NCI-H2171 (cell line): ENCODE measurements at places on chromosomes 5 and 9.

GRCh38 chr5:90793183-90793582, 234.6 kb downstream of the ADGRV1 start:
- no peak for DNase-seq

- no peak for DNase-seq
Observed at GRCh38 chr5:44387921-44388320, 1.3 kb downstream of the FGF10 start.

DNA sequence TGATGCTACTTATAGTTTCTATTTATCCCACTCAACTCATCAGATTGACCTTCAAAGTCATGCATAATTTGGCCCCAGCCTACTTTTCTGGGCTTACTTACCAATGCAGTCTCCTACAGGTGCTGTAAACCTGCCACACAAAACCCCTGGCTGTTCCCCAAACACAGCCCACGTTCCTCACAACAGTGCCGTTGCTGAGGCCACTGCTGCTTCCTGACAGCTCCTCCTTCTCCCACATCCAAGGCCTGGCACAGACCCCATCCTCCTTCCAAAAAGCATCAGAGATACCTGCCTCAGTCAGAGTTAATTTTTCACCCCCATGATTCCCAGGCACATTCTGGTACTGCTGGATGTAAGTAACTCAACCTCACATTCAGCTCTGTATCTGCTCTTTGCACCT, 68.1 kb upstream of the SIMC1 start:
- no peak for DNase-seq

DNA sequence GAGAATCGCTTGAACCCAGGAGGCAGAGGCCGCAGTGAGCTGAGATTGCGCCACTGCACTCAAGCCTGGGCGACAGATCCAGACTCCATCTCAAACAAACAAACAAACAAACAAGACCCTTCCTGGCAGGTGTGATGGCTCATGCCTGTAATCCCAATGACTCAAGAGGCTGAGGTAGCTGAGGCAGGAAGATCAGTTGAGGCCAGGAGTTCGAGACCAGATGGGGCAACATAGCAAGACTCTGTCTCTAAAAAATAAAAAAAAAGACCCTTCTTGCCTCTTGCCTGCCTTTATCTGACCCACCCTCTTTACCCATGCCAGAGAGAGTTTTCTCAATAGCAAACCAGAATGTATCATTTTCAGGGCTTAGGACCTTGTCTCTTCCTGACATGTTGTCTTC, 8.8 kb upstream of the PANK3 start:
- no peak for DNase-seq

DNA sequence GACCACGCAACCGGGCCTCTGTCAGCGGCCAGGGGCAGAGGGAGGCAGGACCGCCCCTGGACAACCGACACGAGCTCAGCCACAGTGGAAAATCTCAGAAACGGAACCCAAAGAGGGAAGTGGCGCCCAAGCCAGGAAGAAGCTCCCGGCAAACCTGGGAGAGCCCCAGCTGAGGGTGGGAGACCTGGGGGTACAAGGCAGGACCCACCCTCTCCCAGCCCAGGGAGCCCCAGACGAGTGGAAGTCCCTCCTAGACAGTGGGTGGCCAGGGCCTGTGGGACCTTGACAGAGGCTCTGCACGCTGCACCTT, 3.0 kb downstream of the SLC12A7 start:
- no peak for DNase-seq

GRCh38 chr9:78900500-78900899, 603.6 kb downstream of the PSAT1 start:
- no peak for DNase-seq

- no peak for DNase-seq
Observed at GRCh38 chr9:108017671-108018070, 528.1 kb upstream of the KLF4 start.

GRCh38 chr9:129204840-129205239, 26.8 kb upstream of the IER5L start:
- DNase-seq: no peak

- no peak for DNase-seq
Observed at GRCh38 chr5:36653044-36653705, 46.8 kb downstream of the SLC1A3 start.

- no peak for DNase-seq
Observed at GRCh38 chr5:40359832-40360231, 319.9 kb upstream of the PTGER4 start.

GRCh38 chr5:75611311-75612225, at the start of gene ANKDD1B:
ANKDD1B (plus strand) TSS chr5:75611453; CDS start chr5:75611635, 182 bp downstream.
- DNase-seq: no peak

- no peak for DNase-seq
Observed at GRCh38 chr9:33459115-33459514, 11.7 kb upstream of the AQP3 start.

- no peak for DNase-seq
Observed at GRCh38 chr5:162824360-162824759, 613.0 kb upstream of the CCNG1 start.

DNA sequence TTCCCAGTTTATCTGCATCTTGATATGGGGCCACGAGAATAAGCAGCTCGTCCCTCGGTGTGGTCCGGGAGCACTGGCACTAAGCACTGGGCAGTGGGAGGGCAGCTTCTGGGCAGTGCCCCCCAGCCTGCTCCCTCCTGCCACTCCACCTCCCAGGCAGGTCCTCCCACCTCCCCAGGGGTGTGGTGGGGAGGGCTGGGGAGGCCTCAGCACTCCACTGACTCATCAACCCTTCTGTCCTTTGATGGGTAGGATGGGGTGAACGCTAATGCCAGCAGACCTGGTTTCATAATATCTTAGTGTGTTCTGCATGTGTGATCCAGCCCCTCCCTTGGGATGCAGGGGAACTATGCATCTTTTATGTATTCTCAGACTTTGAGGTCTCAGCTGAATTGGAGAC, 62.2 kb upstream of the GNE start:
- DNase-seq: no peak

- DNase-seq: no peak
Observed at GRCh38 chr5:153782589-153783361, 255.9 kb downstream of the FAM114A2 start.

DNA sequence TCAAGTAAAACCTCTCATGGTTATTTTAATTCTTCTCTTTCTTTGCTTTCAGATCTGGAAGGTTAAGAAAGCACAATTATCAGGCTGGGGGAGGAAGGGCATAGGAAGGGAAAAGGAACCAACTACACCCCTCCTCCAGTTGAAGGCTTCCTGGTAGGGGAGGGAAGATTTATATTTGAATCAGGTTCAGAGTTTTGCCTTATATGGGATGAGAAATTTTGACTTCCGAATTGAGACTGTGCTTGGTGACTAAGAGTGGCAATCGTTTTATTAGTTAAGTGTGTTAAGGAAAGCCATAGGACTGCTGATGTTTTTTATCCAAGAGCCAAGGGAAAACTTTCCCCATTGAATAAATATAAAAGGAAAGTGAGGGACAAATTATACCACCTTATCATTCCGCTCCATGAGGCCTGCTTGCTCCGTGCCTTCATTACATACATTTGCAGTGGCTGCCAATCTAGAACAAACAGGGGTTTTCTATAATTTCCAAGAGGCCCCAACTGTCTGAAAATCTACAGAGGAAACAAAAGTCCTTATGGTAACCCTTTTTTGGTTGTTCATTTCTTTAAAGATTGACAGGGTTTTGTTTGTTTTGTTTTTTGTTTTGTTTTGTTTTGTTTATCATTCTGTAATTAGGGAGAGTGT, 115.7 kb upstream of the EPB41L4A start:
- DNase-seq: no peak

GRCh38 chr5:72355706-72356299, 35.6 kb downstream of the PTCD2 start:
- no peak for DNase-seq

GRCh38 chr5:40030661-40031060, 605.9 kb upstream of the DAB2 start:
- no peak for DNase-seq

- no peak for DNase-seq
Observed at GRCh38 chr5:180692429-180692828, 43.0 kb upstream of the FLT4 start.

DNA sequence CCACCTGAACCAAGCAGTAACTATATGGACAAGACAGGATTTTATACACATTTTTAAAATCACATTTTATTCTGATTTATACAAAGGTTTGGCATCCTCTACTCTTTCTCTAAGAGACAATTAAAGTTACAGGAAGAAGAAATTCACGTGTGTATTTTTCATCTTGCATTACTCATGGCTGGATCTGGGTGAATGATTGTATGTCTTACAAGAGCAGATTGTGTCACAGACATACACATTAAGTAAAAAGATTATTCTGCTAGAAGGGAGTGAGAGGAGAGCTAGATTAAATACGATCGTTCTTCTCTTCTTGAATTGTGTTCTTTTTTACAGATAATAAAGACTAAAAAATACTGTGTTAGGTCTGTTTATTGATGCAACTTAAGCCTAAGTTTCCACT, 20.8 kb upstream of the CEP120 start:
- no peak for DNase-seq

- no peak for DNase-seq
Observed at GRCh38 chr5:42767491-42768105, 11.0 kb downstream of the CCDC152 start.

GRCh38 chr9:98533132-98533531, 175.6 kb downstream of the GABBR2 start:
- DNase-seq: peak; percentile 6

- no peak for DNase-seq
Observed at GRCh38 chr9:91101611-91102168, 260.0 kb downstream of the AUH start.

DNA sequence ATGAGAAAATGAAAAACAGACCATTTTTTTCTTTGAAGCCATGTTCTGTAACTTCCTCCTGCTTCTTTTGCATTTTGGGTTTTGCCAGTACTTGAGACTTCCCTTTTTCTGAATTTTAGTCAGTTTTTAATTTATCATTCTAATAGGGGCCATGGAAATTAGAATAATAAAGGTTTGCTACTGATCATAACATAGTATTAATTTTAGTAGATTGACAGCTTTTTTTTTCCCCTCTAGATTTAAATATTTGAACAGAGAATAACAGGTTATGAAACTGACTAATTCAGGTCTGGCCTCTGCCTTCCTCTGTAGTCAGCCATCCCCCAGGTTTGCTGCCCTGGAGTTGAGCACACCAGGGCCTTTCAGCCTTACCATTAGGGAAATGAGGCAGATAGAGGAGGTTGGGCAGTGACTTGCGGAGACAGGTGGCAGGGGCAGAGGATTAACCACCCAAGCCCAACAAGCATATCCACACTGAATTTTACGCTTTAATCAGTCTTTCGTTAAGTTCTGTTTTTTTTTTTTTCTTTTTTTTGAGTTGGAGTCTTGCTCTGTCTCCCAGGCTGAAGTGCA, 80.1 kb upstream of the TNFAIP8 start:
- DNase-seq: no peak

DNA sequence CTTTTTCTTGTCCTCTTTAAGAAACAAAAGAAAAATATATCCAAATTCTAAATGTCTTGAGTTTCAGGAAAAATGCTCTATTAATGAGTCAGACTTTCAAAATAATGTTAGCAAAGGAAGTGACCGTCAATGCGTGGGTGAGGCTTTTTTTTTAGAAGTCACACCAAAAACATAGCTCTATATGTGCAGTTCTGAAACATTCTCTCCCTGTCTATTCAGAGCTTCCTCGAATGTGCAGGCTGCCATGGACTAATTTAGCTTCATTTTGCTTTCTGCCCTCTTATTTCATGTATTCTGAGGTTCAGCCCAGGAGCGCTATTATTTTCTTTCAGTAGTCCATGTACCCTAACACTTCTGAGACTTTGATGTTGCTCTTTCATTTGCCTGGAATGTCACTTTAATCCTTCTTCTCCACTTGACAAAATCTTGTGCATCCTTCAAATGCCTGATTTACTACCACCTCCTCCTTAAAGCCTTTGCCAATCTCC, 72.5 kb upstream of the RASA1 start:
- no peak for DNase-seq

GRCh38 chr5:60672693-60673264, 27.2 kb downstream of the DEPDC1B start:
- no peak for DNase-seq

DNA sequence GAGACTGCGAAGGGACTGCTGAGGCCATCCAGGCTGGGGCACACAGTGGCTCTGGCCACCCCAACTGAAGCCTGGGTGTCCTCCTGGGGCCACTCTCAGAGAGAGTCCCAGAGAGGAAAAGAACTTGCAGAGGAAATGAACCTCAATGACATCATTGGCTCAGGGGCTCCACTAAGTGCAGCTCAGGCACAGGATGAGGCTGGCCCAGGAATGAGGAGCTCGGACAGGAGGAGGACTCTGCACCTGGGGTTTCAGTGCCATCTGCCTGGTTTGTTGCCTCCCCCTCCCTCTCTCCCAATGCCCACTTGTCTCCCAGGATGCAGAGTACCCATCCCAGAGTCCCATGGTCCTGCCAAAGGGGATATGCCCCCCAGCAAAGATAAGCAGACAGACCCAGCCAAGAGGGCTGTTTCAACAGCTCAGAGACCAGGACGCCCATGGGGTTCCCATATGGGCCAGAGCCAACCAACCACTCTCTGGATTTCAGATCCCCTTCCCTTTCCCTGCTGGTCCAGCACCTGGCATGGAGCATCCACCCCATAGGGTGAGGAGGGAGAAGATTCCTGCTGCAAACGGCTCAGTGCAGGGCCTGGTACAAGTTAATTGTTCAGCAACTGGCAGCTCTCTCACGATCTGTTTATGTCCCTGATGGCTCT, 26.9 kb upstream of the OLFM1 start:
- DNase-seq: no peak

DNA sequence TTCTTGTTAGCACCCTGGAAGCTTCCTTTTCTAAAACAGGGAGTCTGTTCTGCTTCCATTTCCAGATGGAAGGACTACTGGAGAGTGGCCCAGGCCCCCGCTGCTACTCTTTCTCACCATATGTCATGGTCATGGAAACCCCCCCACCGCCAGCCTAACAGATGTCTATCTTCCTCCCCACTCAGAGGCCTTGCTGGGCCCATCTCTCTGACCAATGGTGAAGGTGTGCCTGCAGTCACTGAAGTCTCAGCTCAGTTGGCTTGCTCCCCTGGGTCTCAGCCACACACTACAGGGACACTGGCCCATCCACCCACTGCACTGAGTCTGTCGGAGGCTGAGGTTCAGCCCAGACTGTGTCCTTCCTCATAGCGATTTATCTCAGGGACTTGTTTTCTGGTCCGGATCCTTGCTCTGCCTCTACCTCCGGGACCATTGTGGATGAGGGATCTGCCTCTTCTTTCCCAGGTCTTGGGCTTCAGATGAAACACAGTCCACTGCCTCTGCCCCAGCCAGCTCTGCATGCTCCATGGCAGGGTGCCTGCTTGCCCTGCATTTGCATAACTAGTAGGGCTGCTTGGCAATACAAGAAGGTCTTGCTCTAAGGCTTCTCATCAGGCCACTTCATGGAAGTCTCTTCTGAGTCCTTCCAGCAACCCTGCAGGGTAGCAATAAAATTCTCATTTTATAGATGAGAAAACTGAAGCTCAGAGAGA, 30.8 kb downstream of the GALNT12 start:
- peak; percentile 12 for DNase-seq

- DNase-seq: no peak
Observed at GRCh38 chr9:135513351-135513846, 7.8 kb upstream of the LCN1 start.

GRCh38 chr9:134128727-134129679, 6.9 kb upstream of the WDR5 start:
- DNase-seq: no peak
